ENCODE measurements at places on chromosomes 16 and 17.

DNA sequence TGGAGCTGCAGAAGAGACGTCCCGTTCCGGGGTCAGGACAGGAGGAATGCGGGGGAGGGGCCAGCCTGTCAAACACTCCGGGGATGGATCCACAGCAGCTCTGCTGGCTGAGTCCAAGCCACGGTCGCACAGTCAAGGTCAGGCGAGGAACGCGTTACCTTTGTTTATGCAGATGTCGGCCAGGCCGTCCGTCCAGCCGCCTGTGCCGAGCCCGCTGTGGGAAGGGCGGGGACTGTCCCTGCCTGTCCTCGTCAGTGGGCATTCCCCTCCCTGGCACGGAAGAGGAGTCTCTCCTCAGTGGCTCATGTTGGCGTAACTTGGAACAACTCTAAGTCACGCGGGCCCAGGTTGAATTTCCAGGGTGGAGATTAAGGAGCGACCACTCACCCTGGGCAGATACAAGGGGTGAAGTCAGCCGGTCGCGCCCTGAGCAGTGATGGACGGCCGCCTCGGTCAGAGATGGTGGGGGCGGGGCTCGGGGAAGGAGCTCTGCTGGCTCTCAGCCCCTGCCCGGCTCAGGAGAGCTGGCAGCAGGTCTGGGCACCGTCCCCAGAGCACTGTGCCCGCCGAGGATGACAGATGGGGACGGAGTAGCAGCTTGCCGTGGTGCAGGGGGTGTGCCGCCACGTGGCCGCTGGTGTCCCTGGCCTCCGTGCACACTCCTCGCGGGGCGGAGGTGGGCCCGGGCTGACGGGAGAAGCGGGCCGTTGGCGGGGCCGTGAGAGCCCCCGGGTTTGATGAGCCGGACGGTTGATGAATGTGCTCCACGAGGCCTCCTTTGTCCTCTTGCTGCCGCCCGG, 7.3 kb downstream of the CACNA1H start:
- DNase-seq = no peak

DNA sequence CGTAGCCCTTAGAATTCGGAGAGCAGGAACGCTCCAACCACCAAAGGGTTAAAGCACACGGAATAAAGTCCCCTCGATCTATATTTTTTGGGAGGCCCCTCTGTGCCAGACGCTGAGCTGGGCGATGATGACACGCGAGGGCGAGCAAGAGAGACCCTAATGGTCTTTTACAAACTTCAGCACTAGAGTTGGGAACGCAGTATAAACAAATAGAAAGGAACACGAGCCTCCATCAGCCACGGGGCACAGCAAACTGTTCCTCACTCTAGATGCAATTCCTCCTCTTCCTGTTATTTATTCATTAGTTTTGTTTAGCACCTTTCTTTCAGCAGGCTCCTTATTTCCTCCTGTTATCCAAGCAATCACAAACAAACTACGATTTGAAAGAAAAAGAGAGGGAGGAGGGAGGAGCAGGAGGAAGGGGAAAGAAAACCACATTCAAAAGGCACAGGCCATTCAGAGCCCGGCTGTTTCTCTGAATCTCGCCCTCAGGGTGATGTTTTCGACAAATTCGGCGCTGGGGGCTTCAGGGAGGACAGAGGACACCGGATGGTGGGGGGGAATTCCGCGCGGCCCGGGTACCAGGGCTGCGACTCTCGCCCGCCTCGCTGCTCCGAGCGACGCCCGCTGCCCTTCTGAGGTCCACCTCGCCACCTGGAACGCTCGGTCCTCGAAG, 1.6 kb downstream of the TOX3 start:
- DNase-seq = peak; percentile 36

- DNase-seq = no peak
These were observed 28.3 kb upstream of the PABPN1L start for GRCh38 chr16:88894681-88895300.

GRCh38 chr16:12062343-12063003, 85.9 kb downstream of the SNX29 start:
- DNase-seq = no peak

DNA sequence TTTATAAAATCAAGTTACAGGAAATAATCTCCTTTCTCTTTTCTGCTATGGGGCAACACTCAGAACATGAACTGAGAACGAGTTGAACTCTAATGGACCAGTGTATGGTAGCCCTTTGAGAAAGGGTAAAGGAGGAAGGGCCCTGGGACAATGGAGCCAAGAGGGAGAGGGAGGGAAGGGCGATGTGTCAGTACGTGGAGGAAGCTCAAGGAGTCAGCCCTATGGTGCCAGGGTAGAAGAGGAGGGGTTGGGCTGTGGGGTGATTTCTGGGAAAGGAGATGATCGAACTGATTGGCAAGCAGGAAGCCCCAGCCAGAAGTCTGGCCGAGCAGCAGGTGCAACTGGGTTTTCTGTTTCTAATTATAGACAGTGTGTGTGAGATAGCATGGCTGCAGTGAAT, 4.3 kb upstream of the WIPI1 start:
- DNase-seq = no peak

All from neural crest cell (in vitro differentiated cells).